ENCODE measurements at places on chromosomes 5 and 9.

- H3K27me3 ChIP-seq: no peaks in the 10 kb centered on the region
- H3K27ac ChIP-seq: peak within 1 kb of the TSS; percentile 85
- H3K4me1 ChIP-seq: peaks cover 14% of the 10 kb centered on the region
- peak; percentile 96 for DNase-seq
Observed at GRCh38 chr9:127450830-127451607, at the start of the genes LRSAM1 and RPL12. LRSAM1 (plus strand) TSS chr9:127451510; CDS start chr9:127454528, 3,018 bp downstream. RPL12 (minus strand) TSS chr9:127451406; CDS start chr9:127451317, 89 bp downstream.

GRCh38 chr5:54087436-54087835 lies 222.9 kb downstream of the ARL15 start:
- no peak overlapping the region for H3K4me3 ChIP-seq
- no peaks in the 10 kb centered on the region for H3K27me3 ChIP-seq
- H3K4me1 ChIP-seq: peaks cover 8% of the 10 kb centered on the region
- peak; percentile 94 for DNase-seq
- H3K36me3 ChIP-seq: no peaks in the 10 kb centered on the region
- H3K27ac ChIP-seq: peak overlapping the region; percentile 86

DNA sequence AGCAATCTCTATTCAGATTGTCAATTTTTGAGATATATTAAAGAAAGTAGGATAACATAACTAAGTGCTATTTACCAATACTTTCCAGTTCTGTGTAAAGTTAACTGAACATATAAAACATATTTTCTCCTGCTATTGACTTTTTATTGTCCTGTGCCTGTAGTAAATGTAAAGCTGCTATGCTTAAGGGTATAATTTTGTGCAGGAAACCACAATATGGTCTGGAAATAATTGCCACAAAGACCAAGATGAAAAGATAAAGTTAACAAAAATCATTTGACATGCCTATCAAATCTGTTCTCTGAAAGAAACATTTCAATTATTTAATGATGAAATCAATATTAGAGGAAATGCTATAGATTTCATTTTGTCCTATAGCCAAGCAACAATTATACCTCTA lies 121.3 kb downstream of the FGF10 start:
- H3K4me1 ChIP-seq: no peaks in the 10 kb centered on the region
- H3K27ac ChIP-seq: no peak overlapping the region
- no peaks in the 10 kb centered on the region for H3K27me3 ChIP-seq
- H3K36me3 ChIP-seq: no peaks in the 10 kb centered on the region
- DNase-seq: no peak

DNA sequence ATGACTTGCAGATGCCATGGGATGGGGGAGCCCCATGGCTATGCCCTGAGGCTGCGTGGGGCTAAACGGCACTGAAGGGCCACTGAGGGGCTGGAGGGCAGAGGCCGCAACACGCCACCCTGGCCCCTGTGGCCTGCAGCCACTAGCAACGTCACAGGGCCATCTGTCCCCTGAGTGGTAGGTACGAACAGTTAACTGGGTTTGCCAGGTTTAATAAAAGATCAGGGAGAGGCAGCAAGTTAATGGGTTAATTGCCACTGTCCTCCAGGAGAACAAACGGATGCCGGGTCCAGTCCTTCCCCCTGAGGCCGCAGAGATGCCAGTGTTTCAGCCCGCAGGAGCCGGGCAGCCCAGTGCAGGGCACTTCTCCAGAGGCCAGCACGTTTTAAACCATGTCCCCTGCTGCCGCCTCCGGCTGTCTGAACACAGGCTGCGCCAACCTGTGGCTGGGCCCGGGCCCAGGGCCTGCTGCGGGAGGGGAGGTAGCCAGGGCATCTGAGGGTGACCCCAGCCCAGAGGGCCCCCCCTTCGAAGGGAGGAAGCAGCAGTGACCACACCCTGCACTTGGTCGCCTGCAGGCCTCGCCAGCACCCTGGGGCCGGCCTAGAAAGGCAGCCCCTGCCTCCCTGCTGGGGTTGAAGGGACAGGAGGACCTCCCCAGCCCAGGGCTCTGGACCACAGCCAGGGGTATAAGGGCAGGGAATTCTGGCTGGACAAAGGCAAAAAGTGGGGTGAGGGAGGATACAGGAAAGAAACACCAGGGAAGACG lies 227.3 kb downstream of the FANCC start:
- no peaks in the 10 kb centered on the region for H3K27me3 ChIP-seq
- H3K27ac ChIP-seq: peak overlapping the region; percentile 87
- no peak for DNase-seq

DNA sequence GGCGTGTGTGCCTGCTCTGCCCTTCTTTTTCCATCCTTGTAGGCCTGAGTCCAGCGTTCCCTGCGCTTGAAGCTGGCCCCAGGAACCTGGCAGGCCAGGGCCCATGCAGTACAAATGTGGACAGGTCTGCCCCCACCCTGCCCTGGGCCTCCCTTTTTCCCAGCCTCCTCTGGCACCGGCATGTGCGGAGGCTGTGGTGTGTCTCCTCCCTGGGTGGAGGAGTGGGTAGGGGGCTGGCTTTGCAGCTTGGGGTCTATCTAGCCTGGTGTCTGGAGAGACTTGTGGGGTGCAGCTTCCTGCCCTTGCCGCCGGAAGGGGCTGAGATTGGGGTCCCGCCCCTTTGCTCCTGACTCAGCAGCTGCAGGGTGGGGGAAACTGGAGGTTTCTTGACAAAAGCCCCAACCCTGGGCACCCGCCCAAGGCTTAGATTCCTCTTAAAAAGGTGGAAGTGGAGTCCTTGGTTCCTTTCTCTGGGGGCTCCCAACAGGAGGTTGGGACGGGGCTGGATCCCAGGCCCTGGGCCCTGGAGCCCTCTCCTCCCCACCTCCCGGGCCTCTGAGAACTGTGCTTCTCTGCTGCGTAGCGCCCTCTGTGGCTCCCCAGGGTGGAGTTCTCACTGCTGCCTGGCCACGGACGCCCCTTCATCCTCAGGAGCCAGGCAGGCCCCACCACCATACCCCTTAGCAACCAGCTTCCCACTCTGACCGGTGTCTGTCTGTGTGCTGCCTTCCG lies 18.0 kb downstream of the RXRA start:
- no peak overlapping the region for H3K27ac ChIP-seq
- no peaks in the 10 kb centered on the region for H3K27me3 ChIP-seq
- peak overlapping the region; percentile 45 for H3K4me3 ChIP-seq

DNA sequence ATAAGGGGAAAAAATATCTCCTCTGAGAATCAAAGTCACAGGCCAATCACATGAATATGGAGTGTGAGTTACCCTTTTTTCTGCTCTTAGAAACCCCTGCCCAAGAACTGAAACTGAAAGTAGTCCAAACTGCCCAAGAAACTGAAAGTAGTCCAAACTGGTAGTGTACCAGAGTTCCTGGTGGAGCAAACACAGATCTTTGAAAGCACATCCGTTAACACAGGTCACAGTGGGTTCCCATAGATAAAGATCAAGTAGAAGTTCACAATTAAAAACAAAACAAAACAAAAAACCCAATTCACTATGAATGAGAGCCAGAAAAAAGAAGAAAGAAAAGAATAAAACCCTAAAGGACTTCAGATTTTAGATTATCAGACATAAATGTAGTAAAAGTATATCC lies 332.4 kb upstream of the EFNA5 start:
- peak; percentile 78 for DNase-seq
- H3K27me3 ChIP-seq: no peaks in the 10 kb centered on the region
- no peak overlapping the region for H3K27ac ChIP-seq
- H3K4me3 ChIP-seq: no peak overlapping the region
- H3K4me1 ChIP-seq: no peaks in the 10 kb centered on the region
- no peaks in the 10 kb centered on the region for H3K36me3 ChIP-seq

GRCh38 chr5:16382047-16382446 lies 83.6 kb downstream of the ZNF622 start:
- DNase-seq: no peak
- H3K36me3 ChIP-seq: no peaks in the 10 kb centered on the region
- H3K4me1 ChIP-seq: no peaks in the 10 kb centered on the region
- no peaks in the 10 kb centered on the region for H3K27me3 ChIP-seq
- no peak overlapping the region for H3K4me3 ChIP-seq

DNA sequence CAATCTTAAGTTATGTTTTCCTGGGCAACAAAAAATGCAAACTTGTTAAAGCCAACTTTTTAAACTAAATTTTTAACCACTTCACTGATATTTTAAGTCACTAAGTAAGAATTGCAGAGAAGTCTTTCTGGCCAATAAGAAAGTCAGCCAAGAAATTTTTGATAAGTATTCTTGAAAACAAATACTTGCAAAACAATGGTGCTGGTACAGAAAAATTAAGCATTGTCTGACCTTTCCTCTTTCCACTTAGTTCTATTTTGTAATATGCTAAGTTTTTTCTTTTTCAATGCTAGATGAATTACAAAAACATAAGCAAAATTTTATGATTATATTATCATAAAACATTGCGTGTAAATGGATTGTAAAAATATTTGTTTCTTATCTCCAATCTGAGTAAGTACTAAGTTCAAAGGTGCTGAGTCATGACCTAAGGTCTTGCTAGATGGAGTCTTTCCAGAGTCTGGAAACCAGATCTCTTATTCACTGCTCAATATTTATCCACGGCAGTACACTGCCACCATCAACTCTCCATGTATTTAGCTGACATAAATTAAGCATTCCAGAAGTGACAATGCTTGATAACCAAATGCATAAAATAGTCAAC lies 139.7 kb downstream of the MEF2C start:
- no peak for DNase-seq
- no peak overlapping the region for H3K4me3 ChIP-seq
- H3K36me3 ChIP-seq: no peaks in the 10 kb centered on the region
- no peak overlapping the region for H3K27ac ChIP-seq
- no peaks in the 10 kb centered on the region for H3K27me3 ChIP-seq

- H3K4me3 ChIP-seq: no peak overlapping the region
- no peak for DNase-seq
- peaks cover 9% of the 10 kb centered on the region for H3K4me1 ChIP-seq
- no peaks in the 10 kb centered on the region for H3K27me3 ChIP-seq
Observed at GRCh38 chr5:78589923-78590322, 58.6 kb downstream of the LHFPL2 start.

GRCh38 chr5:179306191-179307012 lies 38.9 kb downstream of the ADAMTS2 start:
- no peak overlapping the region for H3K4me3 ChIP-seq
- no peak overlapping the region for H3K27ac ChIP-seq
- DNase-seq: no peak
- H3K36me3 ChIP-seq: no peaks in the 10 kb centered on the region

DNA sequence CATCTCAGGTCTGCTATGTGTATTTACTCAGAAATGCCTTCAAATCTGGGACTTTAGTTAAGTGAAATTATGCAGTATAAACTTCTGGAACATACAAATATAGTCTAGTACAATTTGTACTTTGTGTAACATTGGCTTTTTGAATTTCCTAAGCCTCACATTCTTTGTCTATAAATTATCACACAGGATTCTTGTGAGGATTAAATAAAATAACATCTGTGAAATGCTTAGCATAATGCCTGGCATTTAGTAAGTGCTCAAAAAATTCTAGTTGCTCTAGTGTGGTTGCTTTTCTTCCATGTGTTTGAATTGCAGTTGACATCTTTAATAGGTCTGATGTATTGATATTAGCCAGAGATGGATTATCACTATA lies 2.6 kb downstream of the HMMR start:
- no peak overlapping the region for H3K4me3 ChIP-seq
- H3K27ac ChIP-seq: no peak overlapping the region
- no peaks in the 10 kb centered on the region for H3K27me3 ChIP-seq
- DNase-seq: no peak
- no peaks in the 10 kb centered on the region for H3K36me3 ChIP-seq

DNA sequence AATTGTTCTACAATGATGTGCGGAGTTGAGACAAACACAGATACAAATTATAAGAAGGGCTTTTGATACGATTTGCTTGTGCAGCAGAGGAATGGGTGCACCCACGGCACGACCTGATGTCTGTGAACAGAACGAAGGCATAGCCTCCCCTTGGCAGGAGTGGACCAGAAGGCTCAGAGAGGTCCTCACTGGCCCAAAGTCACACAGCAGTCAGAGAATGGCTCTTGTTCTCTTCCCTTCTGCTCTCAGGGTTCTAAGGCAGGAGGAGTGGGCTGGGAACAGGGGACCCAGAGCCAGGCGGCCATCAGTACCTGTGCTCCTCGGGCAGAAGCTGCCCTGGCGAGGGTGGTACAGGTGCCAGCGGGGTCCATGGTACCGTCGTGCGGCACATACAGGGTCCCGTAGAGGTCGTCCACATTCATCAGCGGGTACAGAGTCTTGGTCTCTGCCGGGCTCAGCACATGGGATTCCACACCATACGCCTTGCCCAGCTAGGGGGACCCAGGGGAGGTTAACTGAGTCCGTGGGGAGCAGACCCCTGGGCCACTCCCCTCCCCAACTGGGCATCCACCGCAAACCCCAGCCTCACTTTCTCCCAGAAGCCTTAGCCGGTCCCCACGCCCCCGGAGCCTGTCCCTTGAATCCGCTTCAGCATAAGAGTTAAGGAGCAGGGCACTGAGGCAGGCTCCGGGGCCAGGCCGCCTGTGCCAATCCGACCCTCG lies 7.0 kb downstream of the SARDH start:
- no peaks in the 10 kb centered on the region for H3K36me3 ChIP-seq
- H3K4me3 ChIP-seq: no peak overlapping the region
- H3K4me1 ChIP-seq: no peaks in the 10 kb centered on the region
- H3K27me3 ChIP-seq: peaks cover 31% of the 10 kb centered on the region

DNA sequence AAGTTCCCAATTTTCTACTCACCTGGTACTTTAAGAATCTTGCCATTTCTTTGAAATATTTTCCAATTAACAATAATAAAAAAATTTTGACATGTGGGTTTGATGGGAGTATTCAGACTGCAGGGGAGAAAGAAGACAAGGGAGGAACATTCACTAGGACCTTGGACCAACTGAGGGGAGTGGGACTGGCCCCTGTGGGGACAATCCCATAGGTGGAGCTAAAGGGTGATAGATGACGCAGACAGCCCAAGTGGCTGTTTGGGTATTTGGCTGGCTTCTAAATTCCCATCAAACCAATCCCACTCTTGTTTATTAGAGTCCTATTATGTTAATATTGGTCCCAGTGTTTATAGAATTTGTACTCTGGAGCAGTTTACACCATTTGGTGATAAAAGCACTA lies 65.3 kb downstream of the KCNN2 start:
- DNase-seq: no peak
- H3K4me1 ChIP-seq: no peaks in the 10 kb centered on the region

All from mesenchymal stem cell (in vitro differentiated cells and primary cell).